ENCODE measurements at places on chromosomes 1 and 21.

DNA sequence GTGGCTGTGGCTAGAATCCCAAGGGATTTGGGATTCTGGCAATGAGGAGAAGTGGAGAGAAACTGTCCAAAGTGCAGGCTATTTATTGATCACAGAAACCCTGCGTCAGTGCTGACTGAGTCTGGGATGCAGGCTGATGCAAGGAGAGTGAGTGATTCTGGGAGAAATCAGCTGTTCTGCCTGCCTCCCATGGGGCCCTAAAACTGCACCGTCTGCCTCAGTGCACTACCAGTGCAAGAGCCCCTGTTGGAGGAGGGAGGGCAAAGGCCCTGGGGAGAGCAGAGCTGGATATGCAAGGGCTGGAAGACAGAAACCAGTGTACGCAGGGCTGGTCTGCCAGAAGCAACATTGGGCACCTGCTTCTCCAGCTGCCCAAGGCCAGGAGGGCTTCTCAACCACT, 42.6 kb downstream of the C1orf198 start:
- no peak for DNase-seq

DNA sequence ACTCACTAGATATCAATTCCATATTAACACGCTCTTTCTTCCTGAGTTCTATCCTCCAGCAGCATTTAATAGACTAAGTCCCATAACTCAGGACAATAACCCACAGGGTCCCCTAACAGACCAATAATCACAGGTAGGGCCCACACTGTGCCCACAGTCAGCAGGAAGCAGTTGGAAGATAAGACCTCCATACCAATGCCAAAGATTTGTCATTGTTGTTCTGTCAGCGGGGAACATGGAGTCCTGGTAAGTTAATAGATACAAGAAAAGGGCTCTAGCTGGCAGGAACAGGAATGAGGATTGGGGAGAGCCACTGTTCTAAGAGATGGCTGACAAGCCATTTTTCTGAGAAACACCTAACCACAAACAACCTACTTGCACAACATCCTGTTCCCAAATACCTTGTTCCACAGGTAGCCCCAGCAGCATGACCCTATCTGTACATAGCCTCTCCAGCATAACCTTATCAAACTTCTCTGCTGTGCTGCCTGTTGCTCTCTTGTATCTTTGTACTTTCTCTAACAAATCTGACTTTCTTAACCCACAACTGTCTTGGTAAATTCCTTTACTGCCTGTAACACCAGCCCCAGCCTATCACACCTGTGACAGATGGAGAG, 142.0 kb upstream of the KCNJ15 start:
- no peak for DNase-seq

DNA sequence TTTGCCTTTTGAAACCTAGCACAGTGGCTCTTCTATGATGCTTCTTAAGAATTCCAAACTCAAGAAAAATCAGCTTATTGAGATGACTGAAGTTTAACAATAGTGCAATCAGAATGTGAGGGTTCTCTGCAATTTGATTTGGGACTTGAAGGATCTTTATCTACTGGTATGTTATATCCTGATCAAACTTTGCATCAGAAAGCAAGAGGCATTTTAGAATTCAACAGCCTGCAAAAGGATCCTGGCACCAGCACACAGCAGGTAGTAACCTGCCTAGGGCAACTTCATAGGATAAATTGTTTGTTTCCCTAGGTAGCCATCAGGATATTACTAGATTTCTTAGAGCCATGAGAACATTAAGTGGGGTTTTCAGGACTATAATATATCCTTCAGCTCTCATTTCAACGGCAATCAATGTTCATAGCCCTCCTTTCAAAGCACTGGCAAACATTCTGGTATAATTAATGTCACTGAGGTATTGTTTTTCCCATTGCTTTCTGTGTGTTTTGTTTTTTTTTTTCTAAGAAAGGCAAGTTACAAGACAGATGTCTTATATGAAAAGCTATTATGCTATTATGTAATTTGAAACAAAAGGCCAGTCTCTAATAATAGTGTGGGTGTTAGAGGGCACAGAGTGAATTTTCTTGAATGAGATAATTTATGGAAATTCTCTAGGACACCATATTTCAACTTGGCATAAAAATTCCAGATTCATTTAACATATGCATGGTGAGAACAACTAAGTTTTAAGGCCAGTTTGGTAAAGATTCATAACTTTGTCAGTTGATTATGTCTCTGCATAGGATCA, 34.5 kb downstream of the NTNG1 start:
- no peak for DNase-seq

- no peak for DNase-seq
Observed at GRCh38 chr1:8941906-8942305, 3.8 kb upstream of the CA6 start.

GRCh38 chr21:37243961-37244360, 23.2 kb downstream of the VPS26C start:
- no peak for DNase-seq

- DNase-seq: no peak
Observed at GRCh38 chr1:19220991-19221390, 10.9 kb upstream of the UBR4 start.

GRCh38 chr1:224632381-224632871, 16.3 kb downstream of the CNIH3 start:
- no peak for DNase-seq

DNA sequence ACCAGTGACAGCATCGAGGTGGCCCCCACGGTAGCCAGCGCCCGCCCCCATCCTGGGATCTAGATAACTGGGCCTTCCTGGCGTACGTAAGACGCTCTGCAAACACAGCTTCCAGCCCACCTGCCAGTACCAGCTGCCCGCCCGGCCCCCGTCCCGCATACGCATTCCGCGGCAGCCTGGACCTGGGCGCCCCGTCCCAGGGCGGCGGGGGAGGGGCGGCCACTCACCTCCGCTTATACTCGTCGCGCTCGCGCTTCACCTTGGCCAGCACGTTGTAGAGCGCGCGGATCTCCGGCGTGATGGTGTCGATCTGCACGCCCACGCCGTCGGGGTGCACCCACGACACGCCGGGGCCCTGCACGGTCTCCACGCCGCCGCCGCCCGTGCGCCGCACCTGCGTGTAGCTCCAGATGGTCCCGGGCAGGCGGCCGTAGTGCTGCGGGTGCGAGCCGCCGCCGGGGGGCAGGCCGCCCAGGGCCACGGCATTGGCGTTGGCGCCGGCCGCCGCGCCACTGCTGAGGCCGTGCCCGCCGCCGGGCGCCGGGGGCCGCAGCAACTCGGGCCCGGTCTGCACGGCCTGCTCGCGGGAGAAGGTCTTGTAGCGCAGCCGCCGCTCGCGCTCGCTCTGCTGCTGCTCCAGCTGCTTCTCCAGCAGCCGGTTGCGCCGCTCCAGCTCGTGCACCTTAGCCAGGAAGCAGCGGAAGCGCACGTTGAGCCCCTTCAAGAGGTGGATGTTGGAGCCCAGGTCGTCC, 859 bp downstream of the IFFO2 start:
- peak; percentile 41 for DNase-seq

DNA sequence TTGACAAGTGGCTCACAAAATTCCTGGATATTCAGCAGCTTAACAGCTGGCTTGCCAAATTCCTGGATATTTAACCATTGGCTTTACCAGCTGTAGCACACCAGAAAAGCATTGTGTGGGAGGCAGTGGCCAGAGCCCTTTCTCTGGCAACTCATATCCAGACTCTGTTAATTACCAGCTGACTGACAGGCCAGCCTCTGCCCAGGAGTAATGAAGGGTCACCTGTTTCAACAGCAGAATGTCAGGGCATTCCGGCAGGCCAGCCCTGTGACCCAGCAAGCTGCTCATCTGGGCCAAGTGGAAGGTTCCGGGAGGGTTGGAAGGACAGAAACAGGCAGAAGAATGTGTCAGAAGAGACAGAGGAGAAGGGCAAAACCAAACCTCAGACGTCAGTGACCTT, 35.2 kb upstream of the KIRREL1 start:
- DNase-seq: no peak

DNA sequence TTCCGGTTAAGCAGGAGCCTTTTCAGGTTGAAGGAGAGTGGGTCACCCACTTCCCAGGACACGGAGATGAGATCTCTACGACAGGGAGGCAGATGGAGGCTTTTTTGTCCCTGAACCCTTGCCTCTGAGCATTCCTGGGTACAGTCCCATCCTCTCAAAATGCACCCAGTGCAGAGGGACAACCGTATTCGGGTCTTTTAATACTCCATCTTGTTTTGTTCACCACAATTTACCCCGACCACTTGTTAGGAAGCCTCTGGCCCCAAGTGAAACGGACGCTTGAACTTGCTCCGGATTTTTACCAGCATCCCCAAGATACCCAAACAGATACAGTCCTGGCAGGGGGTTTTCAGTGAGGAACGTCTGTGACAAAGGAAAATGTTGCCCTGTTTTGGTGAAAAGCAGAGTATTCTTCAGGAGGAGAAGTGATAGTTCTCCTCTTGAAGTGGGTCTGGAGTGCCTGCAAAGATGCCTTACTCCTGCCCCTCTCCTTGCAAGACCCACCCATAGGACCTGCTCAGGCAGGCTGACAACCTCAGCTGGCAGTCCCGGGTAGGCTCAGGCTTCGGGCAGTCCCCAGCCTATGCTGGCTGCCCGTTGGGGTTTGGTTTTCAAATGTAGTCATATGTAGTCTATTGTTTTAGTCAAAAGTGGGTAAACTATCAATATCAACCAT, 669 bp upstream of the ARL8A start:
- DNase-seq: no peak

DNA sequence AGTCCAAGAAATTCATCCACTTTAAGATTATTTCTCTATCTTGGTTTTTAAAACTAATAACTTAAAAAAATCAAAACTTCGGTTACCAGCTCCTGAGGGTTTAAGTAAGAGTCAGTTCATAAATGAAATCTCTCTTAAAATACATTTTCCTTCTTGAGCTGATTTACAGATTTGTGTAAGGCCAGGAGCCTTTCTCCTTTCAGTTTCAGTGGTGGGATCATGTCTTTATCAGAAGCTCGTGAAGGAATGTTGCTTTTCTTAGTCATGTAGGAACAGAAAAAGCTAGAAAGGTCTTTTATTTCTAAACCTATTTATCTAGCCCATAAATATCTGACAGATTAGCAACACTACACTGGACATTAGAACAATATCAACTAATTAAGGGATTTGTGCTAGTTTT, 390.2 kb downstream of the GPATCH2 start:
- DNase-seq: no peak

DNA sequence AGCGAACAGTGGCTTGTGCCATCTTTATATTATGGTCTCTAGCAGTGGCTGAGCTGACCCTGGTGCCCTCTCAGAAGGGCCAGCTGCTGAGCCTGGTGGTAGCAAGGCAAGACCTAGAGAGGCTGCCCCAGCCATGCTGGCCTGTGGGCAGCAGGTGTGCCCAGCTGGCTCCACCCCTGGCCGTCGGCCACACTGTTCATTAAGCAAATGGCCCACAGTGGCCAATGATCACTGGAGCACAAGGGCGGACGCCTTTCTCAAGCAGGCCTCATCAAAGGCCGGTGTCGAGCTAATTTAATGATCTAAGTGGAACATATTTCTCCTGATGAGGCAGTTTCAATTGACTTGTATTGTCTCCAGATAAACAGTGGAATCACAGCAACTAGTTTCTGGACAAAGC, 89.4 kb downstream of the GRIK3 start:
- no peak for DNase-seq

DNA sequence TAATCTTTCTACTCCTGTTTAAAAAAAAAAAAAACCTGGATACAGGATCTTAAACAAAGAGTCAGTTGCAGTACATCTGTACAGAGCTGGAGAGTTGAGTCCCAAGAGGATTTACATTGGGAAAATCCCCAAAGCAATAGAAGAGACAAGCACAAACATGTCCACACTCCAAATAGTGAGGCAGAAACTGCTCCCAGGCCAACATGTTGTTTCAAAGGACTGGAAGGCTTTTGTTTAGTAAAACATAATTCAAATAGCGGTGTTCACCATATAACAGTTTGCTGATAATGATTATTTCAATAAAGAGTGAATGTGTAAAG, 425.4 kb downstream of the ADGRL2 start:
- DNase-seq: no peak

DNA sequence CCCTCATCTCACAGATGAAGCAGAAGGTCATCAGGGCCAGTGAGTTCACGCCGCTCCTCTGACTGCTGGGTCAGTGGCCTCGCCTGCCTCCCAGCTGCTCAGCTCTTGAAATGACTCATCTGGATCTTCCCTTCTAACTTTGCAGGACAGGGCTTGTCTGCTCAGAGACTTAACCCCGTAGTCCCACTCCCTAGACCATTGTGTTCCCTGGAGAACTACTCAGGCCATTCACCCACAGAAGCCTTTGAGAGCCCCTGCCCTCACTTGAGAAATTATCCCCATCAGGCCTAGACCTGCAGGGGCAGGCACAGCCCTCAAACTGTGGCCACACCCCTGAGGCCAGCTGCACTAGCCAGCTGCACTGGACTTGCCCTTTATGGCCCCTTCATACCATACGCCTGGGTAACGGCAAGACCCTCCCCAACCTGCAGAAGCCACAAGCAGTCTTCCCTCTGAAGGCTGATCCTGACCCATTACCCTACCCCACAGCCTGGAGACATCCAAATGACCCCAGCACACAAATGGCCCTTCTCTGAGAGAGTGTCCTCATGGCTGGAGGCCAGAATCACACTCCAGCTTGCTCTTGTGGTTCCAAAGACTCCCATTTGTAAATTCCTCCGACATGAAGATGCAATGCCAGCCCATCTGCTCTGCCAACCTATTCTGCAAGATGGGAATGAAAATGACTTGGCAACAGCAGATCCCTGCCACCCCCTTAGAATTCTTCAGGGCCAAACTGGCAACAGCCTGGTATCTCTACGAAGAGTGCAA, 33.2 kb downstream of the RCSD1 start:
- no peak for DNase-seq

- DNase-seq: no peak
Observed at GRCh38 chr1:72063364-72064044, 218.8 kb downstream of the NEGR1 start.

GRCh38 chr1:156582388-156583017, 3.0 kb downstream of the TTC24 start:
- no peak for DNase-seq

- no peak for DNase-seq
Observed at GRCh38 chr1:178945763-178946266, 74.9 kb upstream of the ANGPTL1 start.

GRCh38 chr1:58035523-58035922, 511.0 kb downstream of the OMA1 start:
- DNase-seq: no peak

- no peak for DNase-seq
Observed at GRCh38 chr1:107963601-107964335, 1.2 kb downstream of the VAV3 start.

GRCh38 chr21:31282095-31282709, 61.9 kb downstream of the TIAM1 start:
- no peak for DNase-seq

GRCh38 chr1:162365284-162366020, 11.2 kb downstream of the SPATA46 start:
- DNase-seq: no peak
